Activated naive CD8-positive, alpha-beta T cell treated with anti-CD3 and anti-CD28 coated beads, Interleukin-2, amount 10 ng/mL, durations not matched to agents 7 days and 5 days (primary cell): ENCODE measurements at places on chromosomes 5 and 9. TPM values are rescaled to one million over a fixed set of nuclear protein-coding genes. Genes with fewer than 3 reads are reported as not detected.
A peak's percentile ranks its signal among the peaks of the same experiment; 100 is the strongest.

GRCh38 chr5:143024228-143024920 lies 254.2 kb downstream of the ARHGAP26 start:
- H3K27ac ChIP-seq: peak overlapping the region; percentile 47
- DNase-seq: no peak
- no peak overlapping the region for H3K4me3 ChIP-seq
- H3K27me3 ChIP-seq: no peaks in the 10 kb centered on the region

IFNA17 gene
- total RNA-seq: not detected

DNA sequence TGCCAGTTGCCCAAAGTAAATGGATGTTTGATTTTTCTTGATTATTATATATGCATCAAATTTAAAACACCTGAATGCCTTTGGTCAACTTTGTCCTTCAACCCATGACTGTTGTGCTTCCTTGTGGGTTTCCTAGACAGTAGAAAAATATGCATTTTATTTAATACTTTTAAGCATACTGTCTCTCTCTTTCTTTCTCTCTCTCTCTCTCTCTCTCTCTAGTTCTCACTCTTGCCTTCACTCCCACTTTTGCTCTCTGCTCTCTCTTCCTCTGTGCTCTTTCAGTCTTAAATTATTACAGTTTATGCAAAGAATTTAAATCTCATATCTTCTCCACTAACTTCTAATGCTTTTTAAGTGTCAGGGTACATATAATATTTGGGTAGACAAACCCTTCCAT lies 173.0 kb downstream of the PARP8 start:
- H3K27ac ChIP-seq: no peak overlapping the region
- no peaks in the 10 kb centered on the region for H3K27me3 ChIP-seq
- H3K4me3 ChIP-seq: no peak overlapping the region
- no peaks in the 10 kb centered on the region for H3K4me1 ChIP-seq
- DNase-seq: no peak
- H3K36me3 ChIP-seq: peaks cover 44% of the 10 kb centered on the region

SLCO6A1 gene
- total RNA-seq: not detected

GRCh38 chr5:134132372-134133187 lies 18.1 kb downstream of the TCF7 start:
- peak; percentile 74 for DNase-seq
- peak overlapping the region; percentile 67 for H3K4me3 ChIP-seq
- peaks cover 18% of the 10 kb centered on the region for H3K36me3 ChIP-seq

DNA sequence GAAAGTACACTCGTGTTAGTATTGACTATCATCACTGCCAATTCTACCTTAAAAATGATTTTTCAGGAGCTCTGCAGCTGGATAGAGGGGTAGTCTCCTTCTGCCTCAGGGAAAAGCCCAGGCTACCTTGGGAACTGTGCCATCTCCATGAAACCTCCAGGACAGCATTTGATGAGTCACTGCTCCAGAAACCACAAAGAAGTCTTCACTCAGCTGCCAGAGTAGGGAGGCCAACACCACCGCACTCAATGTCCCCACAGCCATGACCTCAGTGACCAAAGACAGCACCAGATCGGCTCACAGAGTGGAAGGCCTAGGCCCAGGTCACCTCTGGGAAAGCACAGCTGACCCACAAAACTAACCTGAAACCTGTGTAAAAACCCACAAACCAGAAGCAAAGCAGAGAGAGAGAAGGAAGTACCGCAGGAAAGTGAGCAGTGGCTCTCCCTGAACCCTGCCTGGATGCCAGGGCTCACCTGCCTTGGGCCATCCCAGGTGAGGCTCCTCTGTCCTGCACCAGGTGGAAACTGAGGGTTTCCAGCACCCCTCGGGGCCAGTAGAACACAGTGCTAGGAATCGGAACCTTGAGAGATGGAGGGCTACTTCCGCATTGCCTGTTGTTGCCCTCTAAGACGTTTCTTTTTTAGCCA lies 30.0 kb downstream of the S1PR3 start:
- peaks cover 6% of the 10 kb centered on the region for H3K27me3 ChIP-seq
- H3K36me3 ChIP-seq: no peaks in the 10 kb centered on the region
- no peak overlapping the region for H3K4me3 ChIP-seq

GRCh38 chr9:108553111-108553635 lies 302.6 kb downstream of the ACTL7B start:
- H3K27me3 ChIP-seq: no peaks in the 10 kb centered on the region
- H3K27ac ChIP-seq: no peak overlapping the region
- DNase-seq: no peak

SLC34A1 gene
- 1.9 TPM for total RNA-seq
